Karpas-422 (cell line): ENCODE measurements at places on chromosomes 7 and 10. TPM values are rescaled to one million over a fixed set of nuclear protein-coding genes. Genes with fewer than 3 reads are reported as not detected.
A peak's percentile ranks its signal among the peaks of the same experiment; 100 is the strongest.

DNA sequence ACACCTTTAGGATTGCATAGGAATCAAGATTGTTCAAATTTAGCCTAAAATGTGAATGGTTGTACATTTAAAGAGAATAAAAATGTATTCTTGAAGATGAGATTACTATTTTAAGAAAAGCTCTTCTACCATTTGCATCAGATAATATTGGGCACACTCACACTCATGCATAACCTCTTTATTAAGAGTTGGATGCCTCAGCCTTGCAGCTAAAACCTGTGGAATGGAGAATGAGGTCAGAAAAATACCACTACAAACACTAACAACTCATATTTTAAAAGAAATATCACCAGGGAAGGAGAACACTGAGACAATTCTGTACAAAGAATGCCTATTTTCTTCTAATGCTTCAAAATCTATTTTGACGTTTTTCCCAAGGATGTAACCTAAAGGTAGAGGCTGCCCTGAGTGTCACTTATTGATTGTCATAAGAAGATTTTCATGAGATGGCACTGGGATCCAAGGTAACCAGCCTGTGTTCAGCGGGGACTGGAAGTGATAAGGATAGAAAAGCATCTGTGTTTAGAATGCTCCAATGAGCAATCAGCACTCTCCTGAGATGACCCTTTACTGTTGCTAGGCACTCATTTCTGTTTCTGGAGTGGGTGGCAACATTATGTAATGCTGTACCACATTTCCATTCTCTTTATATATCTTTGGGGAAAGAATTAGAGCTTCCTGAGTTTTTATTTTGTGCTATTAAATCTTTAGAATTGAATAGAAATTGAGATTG lies 26.6 kb downstream of the REEP3 start:
- peaks cover 15% of the 10 kb centered on the region for H3K4me1 ChIP-seq
- no peaks in the 10 kb centered on the region for H3K36me3 ChIP-seq
- H3K27ac ChIP-seq: no peak overlapping the region
- no peak overlapping the region for H3K4me3 ChIP-seq
- no peak for DNase-seq

DNA sequence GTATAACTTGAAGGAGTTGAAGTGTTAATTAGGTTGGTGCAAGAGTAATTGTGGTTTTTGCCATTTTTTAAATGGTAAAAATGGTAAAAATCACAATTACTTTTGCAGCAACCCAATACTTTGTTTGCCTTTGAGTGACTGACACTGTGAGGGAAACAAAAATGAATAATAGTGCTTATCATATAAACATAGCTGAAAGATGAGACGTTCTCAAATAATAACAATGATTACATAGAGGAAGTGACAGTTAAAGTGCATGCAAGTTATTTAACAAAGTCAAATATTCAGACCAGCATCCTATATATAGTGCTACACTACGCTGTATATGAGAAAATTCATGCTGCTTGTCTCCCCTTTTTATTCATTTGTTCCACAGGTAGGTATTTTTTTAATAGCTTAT lies 4.7 kb upstream of the HBP1 start:
- DNase-seq: no peak
- H3K4me3 ChIP-seq: no peak overlapping the region
- H3K27me3 ChIP-seq: no peaks in the 10 kb centered on the region
- H3K27ac ChIP-seq: no peak overlapping the region
- no peaks in the 10 kb centered on the region for H3K36me3 ChIP-seq

The EBLN1 gene
- not detected in 2 replicates for total RNA-seq

DNA sequence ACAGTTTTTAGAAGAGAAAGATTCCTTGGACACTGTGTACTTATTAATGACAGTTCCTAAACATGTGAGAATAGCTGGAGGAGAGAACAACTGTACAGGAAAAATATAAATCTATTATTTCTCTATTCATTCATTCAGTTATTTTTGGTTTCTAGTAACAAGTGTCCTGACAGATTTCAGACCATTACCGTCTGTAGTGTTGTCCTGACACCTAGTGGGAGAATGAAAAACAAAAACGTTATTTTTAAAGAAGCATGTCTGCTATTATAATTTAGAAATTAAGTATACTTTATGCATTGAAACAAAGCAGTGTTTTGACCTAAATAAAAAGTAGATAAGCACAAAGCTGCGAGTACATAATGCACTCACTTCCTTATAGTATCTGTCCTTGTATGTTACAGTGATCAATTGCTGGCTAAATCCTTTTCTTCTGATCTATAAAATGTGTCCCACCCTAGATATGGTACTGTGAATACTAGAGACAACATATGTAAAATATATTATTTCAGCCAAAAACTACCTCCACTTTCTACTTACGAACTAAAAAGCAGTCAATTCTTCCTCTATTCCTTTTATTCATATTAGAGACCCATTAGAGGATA lies 575.6 kb downstream of the ARL4A start:
- H3K4me1 ChIP-seq: no peaks in the 10 kb centered on the region
- no peak overlapping the region for H3K27ac ChIP-seq
- no peaks in the 10 kb centered on the region for H3K27me3 ChIP-seq
- no peak overlapping the region for H3K4me3 ChIP-seq
- H3K36me3 ChIP-seq: no peaks in the 10 kb centered on the region

The ACADSB gene
- total RNA-seq: 5.8 and 7.8 TPM in 2 replicates

- no peak for DNase-seq
- H3K27me3 ChIP-seq: no peaks in the 10 kb centered on the region
- no peaks in the 10 kb centered on the region for H3K4me1 ChIP-seq
- H3K36me3 ChIP-seq: no peaks in the 10 kb centered on the region
- no peak overlapping the region for H3K4me3 ChIP-seq
- no peak overlapping the region for H3K27ac ChIP-seq
Observed at GRCh38 chr10:75552171-75552570, 120.7 kb downstream of the LRMDA start.

DNA sequence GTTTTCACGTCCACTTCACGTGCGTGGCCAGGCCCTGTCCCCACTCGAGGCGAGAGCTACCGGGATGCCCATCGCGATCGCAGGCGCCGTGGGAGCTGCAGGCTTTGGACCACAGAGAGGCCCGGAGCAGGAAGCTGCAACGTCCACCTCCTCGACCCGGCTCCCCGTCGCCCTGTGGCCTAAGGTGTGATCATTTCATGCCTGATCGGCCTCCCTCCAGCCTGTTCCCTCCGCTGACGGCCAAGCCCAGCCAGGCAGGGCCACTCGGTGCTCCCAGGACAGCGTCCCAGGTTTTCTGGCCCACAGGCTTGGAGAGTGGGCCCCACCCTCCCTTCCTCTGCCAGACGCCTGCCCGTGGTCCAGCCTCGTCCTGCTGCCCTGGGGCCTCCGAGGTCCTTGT lies 19.6 kb downstream of the KNDC1 start:
- H3K27me3 ChIP-seq: no peaks in the 10 kb centered on the region
- H3K27ac ChIP-seq: no peak overlapping the region
- DNase-seq: no peak
- no peak overlapping the region for H3K4me3 ChIP-seq
- H3K4me1 ChIP-seq: no peaks in the 10 kb centered on the region

GRCh38 chr7:121689749-121690148 lies 183.2 kb upstream of the PTPRZ1 start:
- H3K36me3 ChIP-seq: no peaks in the 10 kb centered on the region
- no peaks in the 10 kb centered on the region for H3K27me3 ChIP-seq
- no peaks in the 10 kb centered on the region for H3K4me1 ChIP-seq

GRCh38 chr7:45922810-45923209 lies 1.7 kb upstream of the IGFBP3 start:
- H3K36me3 ChIP-seq: no peaks in the 10 kb centered on the region
- DNase-seq: no peak
- no peak overlapping the region for H3K4me3 ChIP-seq

GRCh38 chr10:104331208-104331838 lies 6.9 kb downstream of the ITPRIP start:
- no peaks in the 10 kb centered on the region for H3K36me3 ChIP-seq
- H3K4me3 ChIP-seq: no peak overlapping the region
- no peaks in the 10 kb centered on the region for H3K27me3 ChIP-seq
- H3K4me1 ChIP-seq: peaks cover 46% of the 10 kb centered on the region

The KIF20B gene
- total RNA-seq: 5.8 and 11.5 TPM in 2 replicates

- no peaks in the 10 kb centered on the region for H3K27me3 ChIP-seq
- H3K4me3 ChIP-seq: no peak overlapping the region
- DNase-seq: no peak
- H3K36me3 ChIP-seq: no peaks in the 10 kb centered on the region
- H3K4me1 ChIP-seq: no peaks in the 10 kb centered on the region
Observed at GRCh38 chr7:4822677-4823076, 39.2 kb downstream of the PAPOLB start.

- H3K4me1 ChIP-seq: no peaks in the 10 kb centered on the region
- H3K27me3 ChIP-seq: no peaks in the 10 kb centered on the region
- H3K4me3 ChIP-seq: no peak overlapping the region
- DNase-seq: peak; percentile 43
- no peak overlapping the region for H3K27ac ChIP-seq
Observed at GRCh38 chr10:133039107-133039802, 48.5 kb upstream of the ADGRA1 start.

The PKD2L1 gene
- total RNA-seq: 0.07 and 0.25 TPM in 2 replicates

DNA sequence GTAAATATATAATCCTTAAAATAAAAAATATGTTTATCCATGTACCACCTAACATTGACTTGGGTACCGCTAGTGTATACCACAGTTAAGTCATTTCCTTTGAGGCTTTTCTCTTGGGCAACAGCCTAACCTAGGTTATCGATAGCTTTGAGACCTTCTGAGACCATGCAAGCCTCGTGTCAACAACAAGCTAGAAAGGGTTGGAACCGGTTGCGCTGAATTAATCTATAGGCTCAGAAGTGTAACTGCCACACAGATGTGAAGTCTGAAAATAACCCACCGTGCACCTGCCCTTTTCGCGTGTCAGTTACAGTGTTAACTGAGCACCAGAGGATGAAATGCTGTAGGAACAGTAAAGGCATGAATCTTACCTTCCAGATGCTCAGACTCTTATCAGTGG lies 59.8 kb downstream of the ARID5B start:
- H3K27ac ChIP-seq: no peak overlapping the region
- no peaks in the 10 kb centered on the region for H3K27me3 ChIP-seq
- DNase-seq: no peak
- H3K36me3 ChIP-seq: no peaks in the 10 kb centered on the region
- H3K4me1 ChIP-seq: no peaks in the 10 kb centered on the region

DNA sequence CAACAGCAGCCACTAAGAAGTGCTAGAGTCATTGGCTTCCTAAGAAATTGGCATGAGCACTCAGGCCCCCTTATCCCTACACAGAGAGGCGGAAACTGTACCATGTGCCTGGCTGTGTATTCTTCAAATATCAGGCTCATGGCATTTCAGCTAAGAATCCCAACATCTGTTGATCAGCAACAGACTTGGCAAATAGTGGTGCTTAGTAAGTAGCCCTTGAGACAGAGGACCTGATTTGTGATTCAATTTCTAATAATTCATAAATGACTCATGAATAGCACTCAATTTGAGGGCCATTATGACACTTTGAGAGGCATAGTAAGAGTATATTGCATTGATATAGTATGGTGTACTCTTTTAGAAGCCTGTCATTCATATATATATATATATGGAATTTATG lies 309.1 kb downstream of the LRMDA start:
- no peaks in the 10 kb centered on the region for H3K36me3 ChIP-seq
- H3K4me3 ChIP-seq: no peak overlapping the region
- no peaks in the 10 kb centered on the region for H3K4me1 ChIP-seq
- no peaks in the 10 kb centered on the region for H3K27me3 ChIP-seq
- H3K27ac ChIP-seq: no peak overlapping the region

GRCh38 chr10:129745186-129745750 lies 218.8 kb downstream of the EBF3 start:
- no peak for DNase-seq
- H3K4me3 ChIP-seq: no peak overlapping the region

The ABI1 gene
- total RNA-seq: 46.0 and 79.8 TPM in 2 replicates

The PLAU gene
- total RNA-seq: 3.2 and 6.3 TPM in 2 replicates

GRCh38 chr7:28360739-28361138 lies 51.6 kb upstream of the CREB5 start:
- H3K27me3 ChIP-seq: peaks cover 5% of the 10 kb centered on the region; the same call in 1 of the 2 replicates
- DNase-seq: peak; percentile 48
- H3K27ac ChIP-seq: no peak overlapping the region
- no peaks in the 10 kb centered on the region for H3K36me3 ChIP-seq
- no peaks in the 10 kb centered on the region for H3K4me1 ChIP-seq

DNA sequence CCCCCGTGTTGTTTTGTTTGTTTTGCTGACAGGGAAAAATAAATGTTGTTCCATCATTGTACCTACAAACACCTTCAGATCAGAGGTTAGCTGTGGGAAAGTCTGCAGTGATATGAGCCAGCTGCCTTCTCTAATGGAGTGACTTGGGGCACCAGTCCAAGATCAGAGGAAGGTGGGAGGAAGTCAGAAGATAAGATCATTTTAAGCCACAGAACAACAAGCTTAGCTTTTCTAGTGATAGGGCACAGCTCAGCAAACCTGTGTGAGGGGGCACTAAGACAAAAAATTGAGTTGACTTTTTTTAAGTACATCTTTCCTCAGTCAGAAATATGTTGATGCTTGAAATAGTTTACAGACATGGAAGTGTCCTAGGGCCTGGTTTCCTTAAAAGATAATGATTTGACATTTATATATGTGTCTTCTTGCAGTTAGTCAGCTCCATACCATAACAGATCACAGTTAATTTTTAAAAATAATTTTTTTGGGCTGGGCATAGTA lies 240.3 kb upstream of the KAT6B start:
- peak overlapping the region; percentile 87 for H3K27ac ChIP-seq
- no peaks in the 10 kb centered on the region for H3K36me3 ChIP-seq
- peaks cover 71% of the 10 kb centered on the region for H3K4me1 ChIP-seq
- no peaks in the 10 kb centered on the region for H3K27me3 ChIP-seq

GRCh38 chr7:90512821-90513254 lies 43.4 kb downstream of the PTTG1IP2 start:
- peaks cover 6% of the 10 kb centered on the region for H3K4me1 ChIP-seq
- DNase-seq: no peak
- no peak overlapping the region for H3K4me3 ChIP-seq
- no peak overlapping the region for H3K27ac ChIP-seq

The AKR1C2 gene
- total RNA-seq: not detected in 2 replicates

The UNCX gene
- not detected in 2 replicates for total RNA-seq

GRCh38 chr10:2476812-2477553 lies 590.4 kb upstream of the PFKP start:
- no peaks in the 10 kb centered on the region for H3K36me3 ChIP-seq
- H3K27me3 ChIP-seq: no peaks in the 10 kb centered on the region
- no peak overlapping the region for H3K27ac ChIP-seq

GRCh38 chr10:4384245-4384644 lies 441.8 kb upstream of the AKR1E2 start:
- no peak overlapping the region for H3K4me3 ChIP-seq
- H3K27ac ChIP-seq: no peak overlapping the region
- no peaks in the 10 kb centered on the region for H3K27me3 ChIP-seq
- no peak for DNase-seq

The GSTO1 gene
- 72.6 and 86.4 TPM in 2 replicates for total RNA-seq

The LIPM gene
- not detected in 2 replicates for total RNA-seq

GRCh38 chr10:123494301-123494808 lies 171.8 kb upstream of the GPR26 start:
- no peak overlapping the region for H3K4me3 ChIP-seq
